ENCODE measurements at places on chromosomes 6 and 20. TPM values are rescaled to one million over a fixed set of nuclear protein-coding genes. Genes with fewer than 3 reads are reported as not detected.
A peak's percentile ranks its signal among the peaks of the same experiment; 100 is the strongest.

ISM1 gene
- total RNA-seq = not detected

SIGLEC1 gene
- not detected for total RNA-seq

LAMA4 gene
- total RNA-seq = not detected

ADGRF4 gene
- total RNA-seq = 0.94 TPM

BIRC7 gene
- total RNA-seq = 2.7 TPM

C6orf163 gene
- total RNA-seq = not detected

TREM2 gene
- not detected for total RNA-seq

CGA gene
- not detected for total RNA-seq

PAK5 gene
- not detected for total RNA-seq

CUTA gene
- total RNA-seq = 321 TPM

PTCHD4 gene
- total RNA-seq = not detected

CD24 gene
- 389 TPM for total RNA-seq

PCSK2 gene
- total RNA-seq = not detected

SGK2 gene
- total RNA-seq = 68.2 TPM

VIP gene
- total RNA-seq = not detected

DNA sequence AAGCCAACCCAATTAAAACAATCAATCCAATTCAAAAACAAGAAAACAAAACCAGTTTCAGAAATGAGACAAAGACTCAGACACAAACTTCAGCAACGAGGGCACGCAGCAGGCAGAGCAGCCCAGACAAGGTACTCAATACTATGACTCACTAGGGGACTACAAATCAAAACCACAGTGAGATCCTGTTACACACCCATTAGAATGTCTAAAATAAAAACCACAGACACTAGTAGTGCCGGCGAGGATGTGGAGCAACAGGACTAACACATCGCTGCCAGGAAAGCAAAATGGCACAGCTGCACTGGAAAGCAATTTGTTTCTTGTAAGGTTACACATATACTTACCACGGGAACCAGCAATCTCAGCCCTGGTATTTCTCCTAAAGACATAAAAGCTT, 28.4 kb upstream of the MAS1L start:
- no peak for DNase-seq

DNA sequence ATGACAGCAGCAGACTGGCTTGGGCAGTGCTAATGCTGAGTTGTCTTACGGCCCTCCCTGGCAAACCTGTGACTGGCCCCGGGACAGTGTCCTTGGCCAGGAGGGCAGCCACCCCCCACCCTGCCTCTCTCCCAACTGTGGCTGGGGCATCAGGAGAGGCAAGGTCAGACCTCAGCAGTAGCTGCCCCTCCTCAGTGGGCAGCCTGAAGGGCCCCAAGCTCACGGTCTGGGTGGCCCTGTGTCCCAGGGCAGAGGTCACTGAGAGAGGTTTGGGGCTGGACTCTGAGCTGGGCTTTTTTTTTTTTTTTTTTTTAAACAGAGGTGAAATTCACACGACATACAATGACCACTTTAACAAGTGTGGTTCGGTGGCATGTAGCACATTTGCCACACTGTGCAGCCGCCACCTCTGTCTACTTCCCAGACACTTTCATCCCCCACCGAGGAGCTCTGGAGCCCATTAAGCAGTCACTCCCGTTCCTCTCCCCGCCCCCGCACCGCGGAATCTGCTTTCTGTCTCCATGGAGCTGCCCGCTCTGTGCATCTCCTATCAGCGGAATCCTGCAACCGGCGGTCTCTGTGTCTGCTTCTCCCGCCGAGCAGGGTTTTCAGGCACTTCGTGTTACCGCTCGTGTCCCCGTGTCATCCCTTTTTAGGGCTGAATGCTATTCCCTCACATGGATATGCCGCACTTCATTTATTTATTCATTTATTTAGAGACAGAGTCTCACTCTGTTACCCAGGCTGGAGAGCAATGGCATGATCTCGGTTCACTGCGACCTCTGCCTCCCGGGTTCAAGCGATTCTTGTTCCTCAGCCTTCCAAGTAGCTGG, 67.9 kb upstream of the GATA5 start:
- no peak for DNase-seq

GRCh38 chr6:17712576-17712975, 5.9 kb upstream of the NUP153 start:
- no peak for DNase-seq

DNA sequence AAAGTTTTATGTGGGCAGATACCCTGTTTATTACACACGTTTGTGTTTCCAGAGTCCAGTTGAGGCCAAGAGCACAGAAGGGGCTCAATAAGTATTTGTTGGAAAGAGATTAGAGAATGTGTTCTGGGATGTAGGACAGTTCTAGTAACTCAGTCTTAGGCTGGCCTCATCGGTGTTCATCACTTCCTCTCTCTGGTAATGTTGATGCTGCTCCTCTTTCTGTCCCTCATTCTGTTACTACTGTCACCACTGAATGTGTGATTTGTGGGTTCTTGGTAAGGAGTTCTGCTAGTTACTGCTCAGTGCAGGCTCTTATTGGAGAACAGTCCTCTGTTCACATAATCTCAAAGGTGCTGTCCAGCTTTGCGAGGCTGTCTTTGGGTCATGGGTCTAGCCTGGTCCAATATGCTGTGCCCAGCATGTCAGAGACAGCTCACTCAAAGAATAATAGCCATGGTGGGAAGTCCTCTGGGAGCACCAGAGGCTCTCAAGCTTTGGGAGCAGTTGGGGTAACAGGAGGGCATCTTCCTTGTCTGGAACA, 1.3 kb downstream of the RFPL4B start:
- DNase-seq = no peak

DNA sequence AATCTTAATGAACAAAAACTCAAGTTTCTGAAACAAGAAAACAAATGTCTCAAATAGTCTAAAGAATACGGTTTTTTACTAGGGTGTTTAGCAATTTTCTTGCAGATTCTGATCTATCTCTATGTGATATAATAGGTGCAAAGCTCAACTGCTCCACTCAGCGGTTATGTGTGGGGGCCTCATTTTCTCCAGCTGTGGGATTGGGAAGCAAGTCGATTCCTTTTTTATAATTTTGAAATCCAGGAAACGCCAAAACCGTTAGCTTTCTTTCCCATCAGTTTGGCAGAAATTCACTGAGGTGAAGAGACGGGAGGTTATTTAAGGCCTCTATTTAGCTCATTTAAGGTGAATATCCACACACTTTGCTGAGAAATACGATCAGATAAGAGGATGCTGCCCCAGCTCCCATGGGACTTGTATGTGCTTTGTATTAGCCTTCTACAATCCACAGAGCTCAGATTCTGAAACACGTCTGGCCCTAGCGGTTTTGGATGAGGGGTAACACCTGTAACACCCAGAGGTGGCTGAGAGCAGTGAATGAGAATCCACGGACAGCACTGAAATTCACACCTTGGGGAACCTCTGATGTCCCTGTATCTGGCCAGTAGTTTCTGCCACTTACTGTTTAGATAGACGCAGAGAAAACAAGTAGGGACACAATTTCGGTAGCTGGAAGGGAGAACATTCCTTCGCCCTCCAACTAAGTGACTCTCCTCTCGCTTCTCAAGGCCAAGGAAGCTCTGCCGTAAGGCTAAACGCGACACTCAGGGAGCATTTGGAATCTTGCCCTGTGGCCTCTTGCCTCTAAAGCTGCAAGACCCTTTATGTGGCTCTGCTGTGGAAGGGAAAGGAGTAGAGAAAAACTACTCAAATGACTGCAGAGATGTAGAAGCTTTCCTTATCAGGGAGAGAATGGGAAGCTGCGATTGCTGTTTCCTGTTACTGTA, 6.5 kb upstream of the BCAS4 start:
- DNase-seq = peak; percentile 91

GRCh38 chr6:107354451-107354850, 104.9 kb downstream of the PDSS2 start:
- DNase-seq = no peak

- no peak for DNase-seq
Measured at GRCh38 chr20:25626779-25627178, 3.0 kb upstream of the NANP start.

DNA sequence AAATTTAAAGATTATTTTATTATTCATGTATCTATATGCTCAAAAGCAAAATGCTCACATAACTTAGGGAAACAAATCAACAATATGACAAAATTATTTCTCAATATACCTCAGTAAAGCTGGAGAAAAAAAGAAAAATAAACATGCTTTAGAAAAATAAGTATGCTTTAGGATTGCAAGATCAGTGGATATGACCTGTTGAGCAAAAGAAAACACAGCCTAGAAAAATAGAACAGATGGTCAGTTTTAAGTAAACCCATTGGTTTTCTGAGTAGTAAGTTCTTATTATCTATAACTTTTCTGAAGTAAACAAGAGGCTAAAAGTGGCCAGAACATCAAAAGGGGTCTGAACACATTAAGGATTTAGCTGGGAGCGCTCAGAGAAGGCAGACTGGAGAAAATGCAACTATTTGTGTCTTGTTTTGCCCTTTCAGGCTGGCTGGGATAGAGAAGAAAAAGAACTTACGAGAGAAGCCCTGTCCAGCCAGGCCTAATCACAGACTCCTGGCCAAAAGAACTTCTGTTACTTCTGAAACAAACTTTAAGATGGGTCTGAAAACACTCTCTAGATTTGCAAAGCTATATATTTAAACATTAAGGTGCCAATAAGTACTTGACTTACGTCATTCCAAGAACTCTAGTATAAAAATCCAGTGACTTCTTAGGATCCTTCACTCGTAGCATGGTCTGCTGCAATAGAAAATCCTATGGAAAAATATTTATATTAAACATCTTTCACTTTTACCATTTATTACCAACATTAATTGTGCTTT, 16.5 kb downstream of the GLO1 start:
- no peak for DNase-seq

DNA sequence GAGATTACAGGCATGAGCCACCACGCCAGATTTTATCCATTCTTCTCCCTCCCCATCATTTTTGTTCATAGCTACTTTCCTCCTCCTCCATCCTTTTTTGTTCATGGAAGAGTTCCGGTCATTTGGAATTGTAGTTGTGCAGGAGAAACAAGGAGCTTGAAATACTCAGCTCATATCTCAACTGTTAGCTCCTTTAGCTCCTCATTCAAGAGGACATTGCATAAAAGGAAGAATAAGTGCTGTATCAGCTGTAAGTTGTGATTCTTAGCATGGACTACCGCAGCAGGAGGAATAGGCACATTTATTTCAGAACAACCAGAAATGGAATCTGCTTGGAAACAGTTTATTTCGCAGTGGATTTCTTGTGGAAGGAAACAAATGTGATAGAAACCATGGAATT, 7.6 kb downstream of the STXBP5 start:
- no peak for DNase-seq

- no peak for DNase-seq
Measured at GRCh38 chr6:158764926-158765325, 54.2 kb downstream of the EZR start.

DNA sequence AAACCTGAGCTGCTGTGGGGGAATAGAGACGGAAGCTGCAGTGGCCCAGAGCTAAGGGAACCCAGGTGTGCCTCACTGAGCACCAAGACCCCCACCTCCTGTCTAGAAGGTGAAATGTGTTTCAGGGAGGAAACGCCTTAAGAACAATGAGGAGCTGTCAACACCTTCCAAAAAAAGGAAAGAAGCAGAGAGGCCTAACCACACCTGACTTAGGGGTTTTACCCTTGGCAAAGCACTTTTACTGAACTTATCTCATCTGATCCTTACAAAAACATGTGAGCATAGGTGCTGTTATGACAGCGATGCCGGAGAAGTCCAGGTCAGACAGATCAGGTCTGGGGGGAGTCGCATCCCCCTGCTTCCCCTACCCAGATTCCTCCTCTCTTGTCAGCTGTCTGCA, 16.1 kb upstream of the CDKN1A start:
- no peak for DNase-seq

- no peak for DNase-seq
Measured at GRCh38 chr6:132192631-132193030, 208.6 kb downstream of the MOXD1 start.

- DNase-seq = peak; percentile 46
Measured at GRCh38 chr6:16345449-16346330, 107.3 kb downstream of the GMPR start.
